ENCODE measurements at places on chromosomes 7 and 10. TPM values are rescaled to one million over a fixed set of nuclear protein-coding genes. Genes with fewer than 3 reads are reported as not detected.

PDZD7 gene
- total RNA-seq: 1.8 TPM

TSPAN13 gene
- total RNA-seq: not detected

DNA sequence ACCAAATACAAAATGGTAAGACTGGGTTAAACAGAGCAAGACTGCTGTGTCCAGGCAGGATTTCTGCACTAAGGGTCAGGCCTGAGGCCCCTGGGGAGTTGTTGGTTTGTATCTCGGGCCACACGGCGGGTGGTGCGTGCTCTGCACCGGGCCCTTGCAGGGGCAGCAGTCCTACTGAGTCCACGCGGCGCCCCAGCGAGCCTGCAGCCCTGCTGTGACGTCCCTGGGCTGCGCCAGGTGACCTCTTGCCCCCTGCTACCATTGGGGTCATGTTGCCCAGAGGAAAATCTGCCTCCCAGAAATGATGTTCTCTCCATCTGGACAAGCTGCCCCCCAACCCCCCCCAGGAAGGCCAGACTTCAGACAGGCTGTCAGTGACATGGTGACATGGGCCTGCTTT lies 281.5 kb downstream of the CELF2 start:
- no peak overlapping the region for H3K4me3 ChIP-seq
- H3K27me3 ChIP-seq: no peaks in the 10 kb centered on the region
- H3K4me1 ChIP-seq: no peaks in the 10 kb centered on the region
- peaks cover 72% of the 10 kb centered on the region for H3K36me3 ChIP-seq
- no peak for DNase-seq
- no peak overlapping the region for H3K27ac ChIP-seq

DNA sequence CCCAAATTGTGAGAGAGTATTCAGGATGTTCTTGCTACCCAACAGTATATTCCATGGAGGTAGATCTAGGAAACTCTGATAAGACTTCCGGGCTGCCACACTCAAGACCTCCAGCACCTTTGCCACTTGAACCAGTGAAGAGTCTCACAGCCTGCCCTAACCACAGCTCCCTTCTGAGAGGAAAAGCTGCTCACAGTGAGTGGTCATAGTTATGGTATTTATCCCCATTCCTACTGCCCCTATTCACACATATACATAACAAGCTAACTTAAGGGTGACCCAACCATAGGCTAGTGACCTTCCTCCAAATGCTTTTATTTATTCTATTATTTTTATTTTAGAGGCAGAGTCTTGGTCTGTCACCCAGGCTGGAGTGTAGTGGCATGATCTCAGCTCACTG lies 156.3 kb downstream of the PTEN start:
- H3K4me3 ChIP-seq: no peak overlapping the region
- DNase-seq: no peak
- H3K27me3 ChIP-seq: no peaks in the 10 kb centered on the region
- no peaks in the 10 kb centered on the region for H3K36me3 ChIP-seq

GRCh38 chr7:80781146-80781545 lies 137.7 kb downstream of the SEMA3C start:
- no peak overlapping the region for H3K27ac ChIP-seq
- H3K4me3 ChIP-seq: no peak overlapping the region
- H3K4me1 ChIP-seq: no peaks in the 10 kb centered on the region
- DNase-seq: no peak
- no peaks in the 10 kb centered on the region for H3K36me3 ChIP-seq
- H3K27me3 ChIP-seq: no peaks in the 10 kb centered on the region

DNA sequence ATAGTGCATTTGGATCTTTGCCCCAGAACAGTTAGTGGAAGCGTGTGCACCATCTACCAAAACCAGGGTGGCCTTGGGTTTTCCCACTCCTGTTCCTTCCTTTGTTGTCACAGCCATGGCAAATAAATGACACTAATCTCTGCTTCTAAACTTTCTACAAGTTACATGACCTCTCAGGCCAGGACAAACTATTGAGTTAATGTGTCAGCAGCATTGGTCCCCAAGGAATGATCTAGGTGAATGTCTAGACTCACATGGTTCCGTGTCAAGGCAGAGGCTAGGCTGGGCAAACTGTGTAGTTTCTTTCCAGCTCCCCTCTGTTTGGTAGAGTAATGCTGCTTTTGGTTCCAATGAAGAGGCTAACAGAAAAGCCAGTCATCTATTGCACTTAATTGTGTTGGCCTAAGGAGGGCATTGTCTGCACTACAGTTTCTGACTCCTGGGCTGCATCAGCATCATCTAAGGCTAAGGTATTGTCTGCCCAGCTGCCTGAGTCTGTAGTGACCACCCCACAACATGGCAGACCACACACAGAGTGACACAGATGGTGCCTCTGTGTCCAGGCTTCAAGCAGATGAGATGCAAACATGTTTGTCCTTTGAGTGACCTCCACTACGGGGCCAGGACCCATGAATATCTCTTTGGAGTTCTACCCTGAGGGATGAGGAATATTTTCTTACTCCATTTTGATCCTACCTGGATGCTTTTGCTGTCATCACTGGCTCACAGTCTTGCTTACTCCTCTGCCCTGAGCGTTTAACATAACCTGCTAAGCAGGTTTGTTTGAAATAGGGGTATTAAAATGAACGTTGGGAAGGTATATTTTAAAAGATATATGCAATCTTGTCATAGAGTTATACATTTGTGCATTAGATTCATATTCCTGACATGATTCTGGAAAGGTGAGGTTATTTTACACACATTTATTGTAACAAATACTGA lies 1.7 kb downstream of the CYP3A4 start:
- no peak overlapping the region for H3K4me3 ChIP-seq
- no peaks in the 10 kb centered on the region for H3K4me1 ChIP-seq
- H3K36me3 ChIP-seq: no peaks in the 10 kb centered on the region
- no peak overlapping the region for H3K27ac ChIP-seq
- no peak for DNase-seq

GRCh38 chr10:89090756-89091445 lies 100.3 kb downstream of the FAS start:
- no peak overlapping the region for H3K4me3 ChIP-seq
- no peaks in the 10 kb centered on the region for H3K36me3 ChIP-seq
- H3K4me1 ChIP-seq: peaks cover 17% of the 10 kb centered on the region
- H3K27ac ChIP-seq: no peak overlapping the region
